Renal pelvis (tissue), 12 donors: ENCODE measurements at places on chromosomes 5 and 9. TPM values are rescaled to one million over a fixed set of nuclear protein-coding genes. Genes with fewer than 3 reads are reported as not detected.

The FBLL1 gene
- 0.49 TPM for polyA plus RNA-seq

The FCN1 gene
- 4.3 TPM for polyA plus RNA-seq

The CDH9 gene
- 7.3 TPM for polyA plus RNA-seq

The SPEF2 gene
- polyA plus RNA-seq: 73.7 TPM

The ARID3C gene
- 0.14 TPM for polyA plus RNA-seq

The PDE6A gene
- 0.14 TPM for polyA plus RNA-seq

The SMC2 gene
- polyA plus RNA-seq: 45.5 TPM

The SPINK4 gene
- not detected for polyA plus RNA-seq

The SURF2 gene
- polyA plus RNA-seq: 28.2 TPM

The PRKAA1 gene
- 87.5 TPM for polyA plus RNA-seq

The DTWD2 gene
- polyA plus RNA-seq: 15.4 TPM

The NR3C1 gene
- 33.8 TPM for polyA plus RNA-seq

The ATP10B gene
- polyA plus RNA-seq: 0.83 TPM

The OR2S2 gene
- polyA plus RNA-seq: not detected

The CYLC2 gene
- not detected for polyA plus RNA-seq

The NMUR2 gene
- 0.09 TPM for polyA plus RNA-seq

The FOXD4L4 gene
- 0.34 TPM for polyA plus RNA-seq

The FAM193B gene
- polyA plus RNA-seq: 110 TPM

The IFNA2 gene
- not detected for polyA plus RNA-seq

The CYSRT1 gene
- polyA plus RNA-seq: 10.9 TPM

The PCDHAC1 gene
- polyA plus RNA-seq: 0.06 TPM

The SLC36A2 gene
- 16.4 TPM for polyA plus RNA-seq

The IL13 gene
- 0.12 TPM for polyA plus RNA-seq

The IRX1 gene
- polyA plus RNA-seq: 53.8 TPM

The WWC1 gene
- 75.6 TPM for polyA plus RNA-seq

The MYMK gene
- not detected for polyA plus RNA-seq

The RMI1 gene
- polyA plus RNA-seq: 21.2 TPM

The PDCD1LG2 gene
- polyA plus RNA-seq: 0.07 TPM

The SLC27A6 gene
- polyA plus RNA-seq: 1.2 TPM

The PCDHB2 gene
- 8.4 TPM for polyA plus RNA-seq

The HRCT1 gene
- 0.64 TPM for polyA plus RNA-seq

The SPATA31E1 gene
- not detected for polyA plus RNA-seq

The CTSV gene
- polyA plus RNA-seq: 27.4 TPM

The PTBP3 gene
- polyA plus RNA-seq: 87.5 TPM

The ANKRA2 gene
- polyA plus RNA-seq: 32.3 TPM

The KIF24 gene
- 6.0 TPM for polyA plus RNA-seq
